ENCODE measurements at places on chromosomes 11 and 22.
A peak's percentile ranks its signal among the peaks of the same experiment; 100 is the strongest.

DNA sequence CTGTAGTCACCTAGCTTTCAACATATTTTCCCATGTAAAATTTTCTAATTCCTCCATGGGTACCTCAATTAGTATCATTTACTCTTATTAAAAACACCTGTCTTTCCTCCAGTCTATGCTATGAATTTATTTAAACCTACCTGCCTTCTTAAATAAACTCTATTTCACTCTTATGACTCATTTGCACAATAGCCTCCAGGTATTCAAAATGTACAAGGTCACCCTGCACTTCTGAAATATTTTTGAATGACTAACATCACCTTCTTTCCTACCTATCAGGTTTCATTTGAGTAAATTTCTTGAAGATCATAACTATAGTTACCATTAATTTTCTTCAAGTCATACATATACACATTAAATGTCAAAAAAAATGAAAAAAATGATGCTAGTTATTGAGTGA lies 939.7 kb downstream of the DLG2 start:
- DNase-seq, result no peak

GRCh38 chr22:29810216-29810615 lies 27.9 kb downstream of the ASCC2 start:
- DNase-seq, result no peak

DNA sequence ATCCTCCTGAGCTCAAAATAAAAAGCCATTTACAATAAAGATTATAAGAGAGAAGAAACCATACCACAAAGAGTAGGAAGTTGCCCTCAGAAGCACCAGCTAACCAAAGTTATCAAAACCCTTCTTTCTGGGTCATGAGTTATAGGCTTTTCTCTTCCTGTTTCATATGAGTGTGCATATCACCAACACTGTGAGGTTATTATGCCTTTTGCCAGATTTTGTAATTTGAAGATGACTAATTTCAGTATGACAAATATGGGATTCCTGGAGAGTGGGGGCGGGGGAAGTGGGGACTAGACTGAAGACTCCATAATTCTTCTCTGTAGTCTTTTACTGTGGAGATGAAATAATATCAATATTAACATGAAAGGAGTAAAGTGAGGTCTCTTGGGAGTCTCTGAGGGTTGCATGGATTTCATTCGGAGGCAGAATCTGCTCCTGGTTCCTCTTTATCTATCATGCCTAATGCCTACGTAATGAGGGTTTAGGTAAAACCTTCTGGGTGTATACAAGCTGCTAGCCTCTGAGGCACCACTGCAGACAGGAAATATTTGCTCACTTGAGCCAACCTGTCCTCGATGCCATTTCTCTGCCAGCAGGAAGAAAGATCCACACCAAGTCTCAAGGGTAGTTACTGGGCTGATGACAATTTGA lies 2.1 kb downstream of the LPXN start:
- DNase-seq, result no peak

DNA sequence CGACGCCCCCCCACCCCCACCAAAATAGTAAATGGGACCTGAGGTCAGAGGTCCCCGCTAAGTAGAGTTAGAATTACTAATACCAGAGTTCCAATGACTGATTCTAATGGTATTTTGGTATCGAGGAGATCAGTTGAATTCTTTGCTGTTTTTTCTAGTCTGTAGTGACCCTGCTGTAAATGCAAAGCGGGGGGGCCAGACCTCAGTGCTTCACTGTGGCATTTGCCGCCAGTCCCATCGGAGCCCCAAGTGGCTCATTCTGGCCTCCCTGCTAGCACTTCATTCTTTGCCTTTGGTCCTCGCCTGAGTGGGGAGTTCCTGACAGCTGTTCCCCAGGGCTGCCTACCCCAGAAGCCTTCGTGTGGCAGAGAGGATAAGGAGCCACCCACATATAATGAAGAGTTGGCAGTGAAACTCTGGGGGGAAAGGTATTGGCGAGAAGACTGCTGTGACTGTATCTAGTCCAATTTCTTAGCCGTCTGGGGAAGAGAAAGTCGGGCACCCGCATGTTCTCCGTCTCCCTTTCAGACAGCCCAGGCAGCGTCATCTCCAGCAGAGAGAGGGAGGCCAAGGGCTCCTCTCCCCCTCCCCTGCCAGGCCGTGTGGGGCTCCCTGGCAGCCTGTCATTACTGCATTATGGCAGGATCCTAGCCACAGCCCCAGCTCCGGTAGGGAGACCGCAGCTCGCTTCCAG lies 19.4 kb upstream of the CABP7 start:
- DNase-seq, result no peak

DNA sequence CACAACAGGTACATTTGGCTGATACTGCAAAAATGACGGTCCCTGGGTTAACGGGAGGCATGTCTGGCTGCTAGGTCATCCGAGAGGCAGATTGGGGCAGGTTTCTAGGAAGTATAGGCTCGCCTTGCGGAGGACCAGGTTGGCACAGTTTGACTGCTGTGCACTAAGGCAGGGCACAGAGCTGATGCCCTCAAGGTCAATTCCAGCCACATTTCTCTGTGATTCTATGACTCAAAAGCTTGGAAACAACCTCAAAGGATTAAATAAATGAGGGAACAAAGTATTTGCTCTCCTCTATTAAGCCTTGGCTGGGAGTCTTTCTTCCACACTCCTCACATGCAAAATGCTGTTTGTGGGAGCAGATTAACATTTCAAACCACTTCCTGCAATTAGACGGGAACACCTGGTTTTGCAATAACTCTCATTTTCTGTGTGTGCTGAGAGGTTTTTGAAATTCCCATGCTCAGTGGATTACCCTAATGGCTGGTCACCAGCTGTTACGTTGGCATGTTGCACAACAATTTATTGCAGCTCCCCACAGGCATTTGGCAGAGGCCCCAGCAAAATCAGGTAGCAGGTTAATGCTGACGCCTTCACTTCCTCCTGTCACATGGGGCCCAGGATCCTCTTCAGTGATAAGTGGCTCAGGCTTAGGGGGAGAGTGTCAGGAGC lies 61.0 kb upstream of the PLET1 start:
- peak; percentile 49 for DNase-seq

- peak; percentile 55 for DNase-seq
Measured at GRCh38 chr11:76184551-76184993, 21.7 kb downstream of the WNT11 start.

DNA sequence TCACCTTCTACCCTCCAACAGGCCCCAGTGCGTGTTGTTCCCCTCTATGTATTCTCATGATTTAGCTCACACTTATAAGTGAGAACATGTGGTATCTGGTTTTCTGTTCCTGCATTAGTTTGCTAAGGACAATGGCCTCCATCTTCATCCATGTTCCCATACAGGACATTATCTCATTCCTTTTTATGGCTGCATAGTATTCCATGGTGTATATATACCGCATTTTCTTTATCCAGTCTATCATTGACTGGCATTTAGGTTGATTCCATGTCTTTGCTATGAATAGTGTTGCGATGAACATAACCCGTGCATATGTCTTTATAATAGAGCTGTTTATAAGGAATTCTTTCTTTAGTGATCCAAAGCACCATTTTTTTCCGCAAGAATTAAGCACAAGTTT lies 28.5 kb upstream of the TLCD5 start:
- DNase-seq, result no peak

DNA sequence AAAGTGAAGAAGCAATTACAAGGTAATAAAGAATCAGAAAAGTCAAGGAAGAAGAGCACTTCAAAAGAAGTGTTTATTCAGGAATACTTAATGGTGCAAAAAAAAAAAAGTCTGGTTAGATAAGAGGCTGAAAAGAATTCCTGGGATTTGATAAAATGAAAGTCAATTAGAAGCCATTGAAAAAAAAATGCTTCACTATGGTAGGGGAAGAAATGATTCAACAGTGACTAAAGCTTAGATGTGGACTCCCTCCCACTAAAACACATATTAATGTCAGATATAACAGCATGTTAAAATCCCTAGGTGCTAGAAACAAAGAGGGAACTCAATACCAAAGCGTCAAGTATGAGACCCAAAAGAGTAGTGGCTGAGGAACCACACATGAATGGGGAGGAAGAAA lies 335.3 kb upstream of the PITPNB start:
- DNase-seq, result no peak

- peak; percentile 19 for DNase-seq
Measured at GRCh38 chr11:108732395-108732794, 67.5 kb downstream of the DDX10 start.

GRCh38 chr11:34609850-34610249 lies 11.0 kb upstream of the EHF start:
- DNase-seq, result no peak

DNA sequence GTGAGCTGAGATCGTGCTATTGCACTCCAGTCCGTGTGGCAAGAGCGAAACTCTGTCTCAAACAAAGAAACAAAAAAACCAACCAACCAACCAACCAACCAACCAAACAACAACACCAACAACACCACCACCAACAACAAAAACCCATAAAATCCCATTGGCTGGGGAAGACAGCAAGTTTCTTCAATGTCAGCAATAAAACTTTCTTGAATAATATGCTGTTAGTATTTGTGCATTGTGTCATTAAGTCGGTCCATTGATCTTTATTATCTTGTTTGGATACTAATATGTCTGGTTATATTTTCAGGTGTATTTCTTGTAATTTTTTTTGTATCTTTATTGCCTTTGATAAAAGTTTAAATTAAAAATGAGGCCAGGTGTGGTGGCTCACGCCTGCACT lies 9.4 kb downstream of the GRK3 start:
- no peak for DNase-seq

DNA sequence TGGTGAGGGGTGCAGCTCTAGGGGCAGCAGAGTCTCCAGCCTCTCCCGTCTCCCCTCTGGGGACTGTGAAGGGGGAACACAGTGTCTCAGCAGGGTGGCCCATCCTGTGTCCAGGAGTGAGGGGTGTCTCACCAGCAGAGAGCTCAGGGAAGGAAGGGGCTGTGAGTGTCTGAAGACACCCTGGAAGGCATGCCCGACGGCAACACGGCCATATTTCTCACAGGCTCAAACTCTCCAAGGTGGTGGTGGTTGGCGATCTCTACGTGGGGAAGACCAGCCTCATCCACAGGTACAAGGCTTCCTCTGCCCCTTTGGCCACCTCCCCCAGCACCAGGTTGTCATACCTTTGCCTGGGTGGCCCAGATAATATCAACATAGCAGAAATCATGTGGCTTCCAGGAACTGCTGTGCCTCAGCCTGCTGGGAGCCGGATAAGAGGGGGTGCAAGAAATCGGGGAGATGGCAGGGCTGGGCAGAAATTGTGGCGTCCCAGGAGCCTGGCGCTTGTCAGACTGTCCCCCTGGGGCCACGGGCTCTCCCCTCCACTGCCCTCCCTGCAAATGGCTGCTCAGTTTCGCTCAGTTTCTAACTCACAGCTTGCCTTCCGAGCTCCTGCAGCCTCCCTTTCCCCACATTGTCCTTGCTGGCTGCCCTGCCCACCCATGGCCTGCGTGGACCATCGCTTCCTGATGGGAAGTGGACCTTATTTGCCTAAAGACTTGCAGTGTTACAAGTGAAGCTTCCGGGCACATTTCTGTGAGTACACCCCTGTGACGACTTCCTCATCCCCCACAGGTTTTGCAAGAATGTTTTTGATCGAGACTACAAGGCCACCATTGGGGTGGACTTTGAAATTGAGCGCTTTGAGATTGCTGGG lies 7.2 kb downstream of the RAB36 start:
- no peak for DNase-seq

DNA sequence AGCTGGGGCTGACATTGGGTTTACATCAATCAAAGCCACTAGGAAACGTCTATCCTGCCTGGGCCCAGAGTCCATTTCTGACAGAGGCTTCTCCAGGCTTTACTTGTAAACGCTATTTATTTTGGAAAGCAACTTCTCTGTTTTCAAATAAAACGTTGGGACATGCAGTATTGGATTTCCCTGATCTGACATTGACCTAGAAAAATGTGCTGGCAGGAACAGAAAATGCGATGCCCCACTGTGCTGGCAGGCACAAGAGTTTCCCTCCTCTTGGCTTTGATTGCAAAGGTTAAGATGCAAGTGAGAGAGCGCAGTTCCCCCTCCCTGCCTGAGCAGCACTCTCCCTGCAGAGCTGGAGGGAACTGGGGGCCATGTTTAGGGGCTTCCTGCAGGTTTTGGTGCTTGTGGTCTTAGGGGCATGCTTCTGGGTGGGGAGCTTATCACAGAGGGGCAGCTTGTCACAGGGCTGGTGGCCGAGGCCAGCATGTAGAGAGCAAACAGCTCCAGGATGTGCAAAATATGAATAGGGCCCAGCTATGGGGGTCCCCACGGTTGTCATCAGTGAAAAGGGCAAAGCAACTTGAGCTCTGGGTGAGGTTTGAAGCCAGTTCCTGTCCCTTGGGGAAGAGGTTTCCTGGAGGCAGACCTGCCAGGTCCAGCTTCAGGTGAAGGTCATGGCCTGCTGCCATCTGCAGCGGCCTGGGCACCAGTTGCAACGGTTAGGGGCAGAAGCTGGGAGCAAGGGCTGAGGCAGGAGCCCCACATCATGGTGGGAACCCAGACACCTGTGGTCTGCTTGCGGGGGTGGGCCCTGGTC lies 42.3 kb upstream of the DKK3 start:
- DNase-seq, result no peak

DNA sequence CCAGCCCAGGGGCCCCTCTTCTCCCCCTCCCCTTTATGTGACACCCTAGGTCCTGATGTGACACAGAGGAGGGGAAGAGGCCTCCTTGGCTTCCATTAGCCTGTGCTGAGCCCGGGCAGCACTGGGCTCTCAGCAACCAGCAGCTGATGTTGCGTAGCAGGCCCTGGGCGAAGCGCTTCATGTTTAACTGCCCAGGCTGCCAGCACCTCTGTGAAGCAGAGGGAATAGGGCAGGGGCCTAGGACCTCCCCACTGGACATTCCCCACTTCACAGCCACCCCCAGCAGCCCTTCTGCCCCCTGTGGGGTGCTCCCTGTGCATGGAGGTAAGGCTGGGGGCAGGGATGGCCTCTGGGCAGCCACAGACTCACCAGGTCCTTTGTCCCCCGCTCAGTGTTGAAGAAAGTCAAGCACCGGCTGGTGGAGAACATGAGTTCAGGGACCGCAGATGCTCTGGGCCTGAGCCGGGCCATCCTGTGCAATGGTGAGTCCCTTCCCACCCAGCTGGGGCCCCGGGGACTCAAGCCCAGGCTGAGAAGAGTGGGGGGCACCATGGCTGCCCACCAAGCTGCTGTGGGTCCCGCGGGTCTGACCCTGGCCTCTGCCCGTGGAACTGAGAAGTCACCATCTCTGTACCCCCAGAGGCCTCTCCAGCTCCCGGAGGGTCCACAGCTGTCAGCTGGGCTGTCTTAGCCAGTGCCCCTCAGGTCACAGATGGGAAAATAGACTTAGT lies 11.6 kb downstream of the PICK1 start:
- no peak for DNase-seq

All from lung (tissue), 17 donors.